ENCODE measurements at places on chromosomes 2 and 18.

GRCh38 chr18:13374468-13375301, 156.1 kb downstream of the LDLRAD4 start:
- DNase-seq = no peak

DNA sequence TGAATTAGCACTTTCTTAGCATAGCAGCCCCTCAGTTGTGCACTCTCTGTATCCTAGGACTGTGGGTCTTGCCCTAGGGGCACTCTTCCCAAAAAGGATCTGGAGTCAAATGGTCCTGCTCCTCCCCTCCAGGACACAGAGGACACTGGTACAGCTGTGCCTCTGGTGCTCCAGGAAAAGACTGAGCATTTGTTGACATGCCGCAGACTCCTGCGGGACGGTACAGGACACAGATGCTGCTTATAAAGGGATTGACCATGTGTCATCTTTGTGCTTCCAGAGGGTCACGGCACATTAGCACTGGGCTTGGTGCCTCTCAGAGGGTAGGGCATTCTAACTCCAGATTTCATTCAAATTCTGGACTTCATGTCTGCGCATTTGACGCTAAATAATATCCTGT, 110.5 kb downstream of the KLF7 start:
- no peak for DNase-seq

- peak; percentile 42 for DNase-seq
Observed at GRCh38 chr2:121689356-121689755, 40.1 kb upstream of the CLASP1 start.

DNA sequence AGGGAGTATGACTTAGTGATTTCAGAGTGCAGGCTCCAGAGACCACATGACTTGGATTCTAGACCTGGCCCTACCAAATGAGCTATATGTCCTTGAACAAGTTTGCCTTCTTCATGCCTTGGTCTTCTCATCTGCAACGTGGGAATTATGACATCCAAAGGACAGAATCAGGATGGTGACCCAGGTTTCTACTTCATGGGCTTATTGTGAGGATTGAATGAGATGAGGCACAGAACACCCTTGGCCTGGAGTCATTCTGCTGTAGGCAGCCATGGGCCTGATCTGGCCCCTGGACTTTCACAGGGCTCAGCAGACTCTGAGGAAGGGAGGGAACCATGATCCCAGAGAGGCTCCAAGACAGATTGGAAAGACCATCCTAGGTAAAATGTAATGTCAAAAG, 85.6 kb upstream of the HAAO start:
- no peak for DNase-seq

DNA sequence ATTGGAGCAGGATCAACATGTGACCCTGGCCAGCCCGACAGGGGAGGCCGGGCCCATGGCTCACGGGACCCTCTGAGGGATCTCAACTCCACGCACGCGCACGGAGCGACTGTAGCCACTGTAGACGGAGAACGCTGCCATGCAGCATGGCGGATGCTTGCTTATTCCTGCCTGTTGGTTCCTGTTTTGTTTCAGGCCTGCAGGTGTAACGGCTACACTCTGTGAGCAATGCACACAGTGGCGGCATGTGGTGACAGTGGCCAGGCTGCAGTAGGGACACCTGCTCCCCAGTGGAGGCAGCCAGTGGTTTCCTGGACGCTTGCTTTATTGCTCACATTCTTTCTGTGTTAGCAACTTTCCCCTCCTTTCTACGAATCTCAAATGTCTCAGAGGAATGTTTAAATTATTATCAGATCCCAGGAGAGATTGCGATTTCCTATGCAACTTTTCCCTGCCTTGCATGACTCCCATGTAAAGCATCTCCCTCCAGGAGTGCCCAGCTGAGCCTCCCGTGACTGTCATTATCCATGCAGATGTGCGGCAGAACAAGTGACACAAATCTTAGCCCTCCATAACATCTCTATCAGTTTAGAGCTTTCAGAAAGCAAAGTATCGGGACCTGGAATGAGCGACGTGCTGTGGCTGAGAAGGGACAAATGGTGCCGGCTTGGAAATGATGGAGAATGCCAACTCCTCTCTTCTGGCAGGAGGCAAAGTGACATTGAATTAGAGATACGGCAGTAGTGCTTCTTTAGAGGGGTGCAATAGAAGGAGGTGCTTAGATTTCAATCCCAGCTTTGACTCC, 209.7 kb downstream of the ASB1 start:
- no peak for DNase-seq

GRCh38 chr2:221258464-221258863, 313.6 kb downstream of the EPHA4 start:
- no peak for DNase-seq

- DNase-seq = no peak
Observed at GRCh38 chr2:103005393-103005792, 243.6 kb downstream of the TMEM182 start.

GRCh38 chr18:11859903-11860407, 8.7 kb downstream of the CHMP1B start:
- DNase-seq = no peak

GRCh38 chr18:11808001-11808855, 43.0 kb upstream of the CHMP1B start:
- DNase-seq = no peak

- no peak for DNase-seq
Observed at GRCh38 chr2:9313443-9313842, 106.8 kb downstream of the ASAP2 start.

GRCh38 chr2:119682578-119682977, 3.6 kb downstream of the TMEM177 start:
- no peak for DNase-seq
